Sciatic nerve (tissue), 2 donors: ENCODE measurements at places on chromosomes 5 and 9.

DNA sequence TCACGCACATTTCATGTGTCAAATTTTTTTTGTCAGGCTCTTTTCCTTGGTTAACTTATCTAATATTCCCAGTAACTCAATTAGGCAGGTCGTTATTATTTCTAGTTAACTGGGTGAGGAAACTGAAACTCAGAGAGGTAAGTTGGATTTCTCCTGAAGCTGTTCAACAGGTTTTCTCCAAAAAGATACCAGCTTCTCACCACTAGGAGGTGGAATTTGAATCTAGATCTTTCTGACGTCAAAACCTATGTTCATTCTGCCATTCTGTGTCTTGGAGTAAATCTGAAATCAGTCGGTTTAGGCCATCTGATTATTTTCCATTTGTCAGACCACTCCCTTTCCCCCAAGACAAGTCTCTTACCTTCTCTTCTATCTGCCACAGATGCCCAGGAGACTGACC is 572.9 kb downstream of the ACTL7B start:
- no peak for DNase-seq

- DNase-seq, result no peak
Observed at GRCh38 chr5:37478121-37478894, 99.2 kb downstream of the WDR70 start.

DNA sequence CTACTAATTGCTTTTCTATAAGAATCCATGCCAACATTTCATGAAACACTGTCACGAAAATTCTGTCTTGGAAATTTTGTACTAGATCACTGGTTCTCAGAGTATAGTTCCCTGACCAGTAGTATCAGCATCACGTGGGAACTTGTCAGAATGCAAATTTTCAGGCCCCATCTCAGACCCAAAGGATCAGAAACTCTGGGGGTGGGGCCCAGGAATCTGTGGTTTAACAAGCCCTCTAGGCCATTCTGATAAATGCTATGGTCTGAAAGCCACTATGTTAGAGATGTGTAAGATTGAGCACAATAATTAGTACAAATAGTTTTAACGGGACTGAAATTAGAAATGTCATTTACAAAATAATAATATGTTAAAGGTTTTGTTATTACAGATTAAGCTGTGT is 615.7 kb upstream of the ARRDC3 start:
- DNase-seq, result no peak

DNA sequence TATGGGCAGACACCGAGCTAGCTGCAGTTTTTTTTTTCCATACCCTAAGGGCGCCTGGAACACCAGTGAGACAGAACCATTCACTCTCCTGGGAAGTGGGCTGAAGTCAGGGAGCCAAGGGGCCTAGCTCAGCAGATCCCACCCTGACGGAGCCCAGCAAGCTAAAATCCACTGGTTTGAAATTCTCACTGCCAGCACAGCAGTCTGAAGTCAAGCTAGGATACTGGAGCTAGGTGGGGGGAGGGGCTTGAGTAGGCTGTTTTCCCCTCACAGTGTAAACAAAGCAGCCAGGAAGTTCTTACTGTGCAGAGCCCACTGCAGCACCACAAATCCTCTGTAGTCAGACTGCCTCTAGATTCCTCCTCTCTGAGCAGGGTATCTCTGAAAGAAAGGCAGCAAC is 151.7 kb upstream of the HCN1 start:
- DNase-seq, result no peak

GRCh38 chr9:79868567-79869189 is 296.9 kb downstream of the TLE4 start:
- DNase-seq, result no peak

- DNase-seq, result no peak
Observed at GRCh38 chr9:4799775-4800174, 7.0 kb downstream of the RCL1 start.
